ENCODE measurements at places on chromosomes 7 and 10. TPM values are rescaled to one million over a fixed set of nuclear protein-coding genes. Genes with fewer than 3 reads are reported as not detected.

DNA sequence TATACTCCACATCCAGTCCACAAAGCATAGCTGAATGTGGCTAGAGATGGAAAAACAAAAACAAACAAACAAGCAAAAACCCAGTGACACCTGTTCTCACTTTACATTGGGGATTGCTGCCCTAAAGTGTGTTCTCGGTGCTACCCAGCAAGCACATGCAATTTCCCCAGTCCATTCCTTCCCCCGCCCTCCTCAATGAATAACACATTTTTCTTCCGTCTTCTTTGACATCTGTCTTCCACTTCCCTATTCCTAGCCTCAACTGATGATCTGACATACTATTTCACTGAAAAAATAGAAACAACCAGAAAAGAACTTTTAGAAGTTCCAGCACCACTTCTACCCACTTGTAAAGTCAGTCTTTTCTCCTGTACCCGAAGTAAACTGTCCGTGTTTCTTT is 147.1 kb downstream of the MALRD1 start:
- no peaks in the 10 kb centered on the region for H3K36me3 ChIP-seq
- H3K27me3 ChIP-seq = no peaks in the 10 kb centered on the region
- H3K4me1 ChIP-seq = no peaks in the 10 kb centered on the region
- H3K4me3 ChIP-seq = no peak overlapping the region
- DNase-seq = no peak

- no peaks in the 10 kb centered on the region for H3K36me3 ChIP-seq
- no peak overlapping the region for H3K27ac ChIP-seq
- no peaks in the 10 kb centered on the region for H3K27me3 ChIP-seq
- no peak for DNase-seq
- no peak overlapping the region for H3K4me3 ChIP-seq
- H3K4me1 ChIP-seq = no peaks in the 10 kb centered on the region
Observed at GRCh38 chr7:90503367-90503766, 33.9 kb downstream of the PTTG1IP2 start.

Gene C7orf57
- total RNA-seq = not detected

Gene MRLN
- not detected for total RNA-seq

GRCh38 chr7:24328050-24328449 is 44.1 kb downstream of the NPY start:
- H3K4me3 ChIP-seq = no peak overlapping the region
- no peaks in the 10 kb centered on the region for H3K4me1 ChIP-seq
- no peaks in the 10 kb centered on the region for H3K36me3 ChIP-seq
- no peak overlapping the region for H3K27ac ChIP-seq
- DNase-seq = no peak
- no peaks in the 10 kb centered on the region for H3K27me3 ChIP-seq

DNA sequence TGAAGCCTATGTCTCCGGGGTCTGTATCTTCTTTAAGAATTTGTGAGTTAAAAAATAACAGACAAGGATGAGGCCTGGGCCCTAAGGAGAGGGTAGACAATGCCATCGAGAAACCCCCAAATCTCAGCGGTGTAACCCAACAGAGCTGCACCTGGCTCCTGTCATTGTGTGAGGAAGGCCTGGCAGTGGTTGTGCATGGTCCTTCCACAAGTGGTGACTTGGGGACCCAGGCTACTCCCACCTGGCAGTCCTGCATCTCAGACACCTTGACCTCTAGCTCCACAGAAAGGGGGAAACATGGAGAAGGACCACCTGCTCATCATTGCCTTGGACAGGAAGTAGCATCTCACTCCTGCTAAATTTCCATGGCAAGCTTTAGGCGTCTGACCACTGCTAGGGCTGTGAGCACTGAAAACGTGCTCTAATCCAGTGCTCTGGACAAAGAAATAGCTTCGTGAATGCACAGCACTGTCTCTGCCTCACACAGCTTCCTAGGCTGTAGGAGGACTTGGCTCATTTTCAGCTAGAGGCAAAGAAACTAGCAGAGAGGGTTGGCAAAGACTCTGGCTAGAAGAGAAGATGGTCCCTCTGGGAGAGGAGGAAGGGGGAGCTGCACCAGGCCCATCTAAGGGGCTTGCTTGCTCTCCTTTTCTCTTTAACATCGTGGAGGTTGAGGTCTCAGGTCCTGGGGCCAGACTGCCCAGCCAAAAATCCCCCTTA is 273.9 kb upstream of the ZMIZ1 start:
- no peaks in the 10 kb centered on the region for H3K4me1 ChIP-seq
- H3K27me3 ChIP-seq = peaks cover 50% of the 10 kb centered on the region
- no peak for DNase-seq
- H3K27ac ChIP-seq = no peak overlapping the region

GRCh38 chr7:87213252-87213651 is 6.3 kb downstream of the TMEM243 start:
- no peak overlapping the region for H3K4me3 ChIP-seq
- H3K27ac ChIP-seq = no peak overlapping the region
- no peak for DNase-seq
- no peaks in the 10 kb centered on the region for H3K36me3 ChIP-seq
- no peaks in the 10 kb centered on the region for H3K4me1 ChIP-seq
- H3K27me3 ChIP-seq = no peaks in the 10 kb centered on the region

DNA sequence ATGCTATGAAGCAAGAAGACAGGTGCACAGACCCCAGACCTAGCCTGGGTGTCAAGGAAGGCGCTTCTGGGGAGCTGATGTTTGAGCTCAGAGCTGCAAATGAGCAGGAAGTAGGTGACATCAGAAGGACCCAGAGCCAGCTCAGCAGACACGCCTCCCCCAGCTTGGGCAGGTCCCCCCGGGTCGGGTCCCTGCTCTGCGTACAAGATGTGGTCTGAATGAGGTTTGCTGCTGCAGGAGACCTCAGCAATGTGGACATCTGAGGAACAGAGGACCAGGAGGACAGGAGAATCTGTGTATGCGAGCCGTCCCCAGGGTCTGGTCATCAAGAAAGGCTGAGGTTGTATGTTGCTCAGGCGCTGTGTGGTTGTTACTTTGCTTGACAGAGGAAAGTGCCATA is 51.8 kb downstream of the TACC2 start:
- no peak for DNase-seq
- H3K36me3 ChIP-seq = no peaks in the 10 kb centered on the region
- H3K27ac ChIP-seq = no peak overlapping the region
- H3K27me3 ChIP-seq = peaks cover 38% of the 10 kb centered on the region

DNA sequence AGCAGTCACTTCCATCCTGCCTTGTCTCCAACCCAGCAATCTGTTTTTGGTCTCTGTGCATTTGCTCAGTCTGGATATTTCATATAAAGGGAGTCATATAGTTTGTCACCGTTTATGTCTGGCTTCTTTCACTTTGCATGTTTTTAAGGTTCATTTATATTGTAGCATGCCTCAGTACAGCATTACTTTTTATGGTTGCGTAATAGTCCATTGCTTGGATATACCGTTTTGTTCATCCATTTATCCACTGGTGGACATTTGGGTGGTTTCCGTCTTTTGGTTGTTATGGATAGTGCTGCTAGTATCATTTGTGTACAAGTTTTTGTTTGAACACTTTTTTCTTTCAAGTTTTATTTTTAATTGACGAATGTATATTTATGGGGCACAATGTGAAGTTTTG is 18.2 kb downstream of the TBC1D12 start:
- no peaks in the 10 kb centered on the region for H3K4me1 ChIP-seq
- no peak for DNase-seq
- no peak overlapping the region for H3K27ac ChIP-seq
- no peaks in the 10 kb centered on the region for H3K36me3 ChIP-seq

DNA sequence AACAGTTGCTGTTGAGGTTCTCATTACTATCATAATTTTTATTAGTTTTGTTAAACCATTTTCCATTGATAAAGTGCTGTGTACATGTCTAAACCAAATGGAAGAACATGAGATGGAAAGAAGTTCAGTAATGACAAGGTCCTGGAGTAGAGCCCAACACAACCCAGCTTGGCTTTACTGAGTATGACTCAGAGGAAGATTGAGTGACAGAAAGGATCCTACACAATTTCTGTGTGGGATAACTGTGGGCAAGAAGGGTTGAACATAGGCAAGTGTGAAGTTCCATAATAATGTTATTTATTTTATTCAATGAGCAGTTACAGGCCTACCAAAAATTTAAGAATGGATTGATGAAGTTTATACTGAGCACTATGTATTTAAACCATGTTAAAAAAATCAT is 15.9 kb downstream of the PRKG1 start:
- H3K27ac ChIP-seq = no peak overlapping the region
- H3K4me1 ChIP-seq = no peaks in the 10 kb centered on the region
- no peak overlapping the region for H3K4me3 ChIP-seq

DNA sequence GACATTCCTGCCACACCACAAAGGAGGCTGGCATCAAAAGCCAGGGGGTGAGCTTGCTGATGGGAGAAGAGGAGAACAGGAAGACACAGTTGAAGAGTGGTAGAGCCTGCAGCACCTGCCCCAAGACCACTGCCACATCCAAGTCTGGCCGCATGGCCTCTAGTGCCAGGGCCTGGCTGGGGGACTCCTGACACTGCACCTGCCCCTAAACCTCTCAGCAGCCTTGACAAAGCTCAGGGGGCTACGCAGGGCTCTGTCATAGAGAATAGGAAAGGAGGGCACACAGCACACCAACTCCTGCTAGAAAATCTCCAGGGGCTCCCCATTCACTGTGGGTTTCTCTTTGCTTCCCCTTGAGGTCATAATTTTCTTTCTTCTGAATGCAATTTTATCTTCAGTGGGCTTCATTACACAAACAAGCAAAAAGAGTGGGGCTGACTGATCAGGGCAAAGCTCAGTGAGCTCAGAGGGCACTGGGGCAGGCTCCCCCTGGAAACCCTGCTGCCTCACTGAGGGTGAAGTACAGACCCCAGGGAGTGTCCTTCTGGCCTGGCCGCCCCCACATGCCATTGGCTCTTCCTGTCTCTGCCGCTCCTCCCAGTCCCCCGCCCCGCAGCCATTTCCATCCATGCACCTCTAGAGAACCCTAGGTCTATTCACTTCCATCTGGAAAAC is 37.2 kb downstream of the VOPP1 start:
- no peak for DNase-seq
- no peak overlapping the region for H3K27ac ChIP-seq
- H3K36me3 ChIP-seq = no peaks in the 10 kb centered on the region
- no peak overlapping the region for H3K4me3 ChIP-seq

DNA sequence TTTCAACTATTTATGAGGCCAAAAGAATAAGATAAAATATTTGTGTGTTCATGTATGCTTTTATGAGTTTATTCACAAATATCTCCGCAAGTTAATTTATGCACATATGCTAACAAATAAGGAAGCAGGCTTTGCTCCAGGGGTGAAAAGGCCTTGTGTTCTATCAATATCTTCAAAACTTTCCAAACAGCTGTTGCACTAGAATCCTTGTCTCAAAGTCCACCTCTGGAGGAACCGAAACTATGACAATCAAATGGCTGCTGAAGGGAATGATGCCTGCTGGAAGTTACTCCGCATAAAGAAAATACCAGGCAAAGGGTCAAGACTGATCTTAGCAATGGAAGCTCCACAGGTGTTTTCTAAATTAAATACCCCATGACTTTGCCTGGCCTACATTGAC is 145.0 kb upstream of the GHITM start:
- H3K36me3 ChIP-seq = no peaks in the 10 kb centered on the region
- no peak overlapping the region for H3K4me3 ChIP-seq
- H3K27me3 ChIP-seq = no peaks in the 10 kb centered on the region
- DNase-seq = no peak

Gene ZNF488
- total RNA-seq = 0.07 TPM

DNA sequence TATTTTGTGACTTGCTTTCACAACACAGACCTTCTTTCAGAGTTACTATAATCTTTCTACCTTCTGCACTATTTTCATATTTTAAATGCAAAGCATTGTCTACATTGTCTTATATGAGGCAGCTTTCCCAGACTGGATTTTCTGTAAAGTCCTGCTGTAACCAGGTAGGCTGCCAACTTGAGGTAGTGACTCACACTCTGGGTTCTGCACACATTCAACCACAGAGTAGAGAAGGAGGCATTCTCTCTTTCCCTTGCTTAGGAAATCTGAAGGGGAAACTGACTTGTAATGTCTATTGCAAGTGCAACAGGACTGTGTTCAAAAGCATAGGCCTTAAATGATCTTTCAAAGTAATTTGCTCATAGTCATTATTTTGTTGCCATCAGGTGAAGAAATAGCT is 461.4 kb downstream of the GRM8 start:
- H3K4me1 ChIP-seq = no peaks in the 10 kb centered on the region
- no peak overlapping the region for H3K27ac ChIP-seq
- no peaks in the 10 kb centered on the region for H3K36me3 ChIP-seq
- H3K4me3 ChIP-seq = no peak overlapping the region
- H3K27me3 ChIP-seq = no peaks in the 10 kb centered on the region

GRCh38 chr10:79473496-79474095 is 28.2 kb upstream of the ZCCHC24 start:
- peaks cover 3% of the 10 kb centered on the region for H3K4me1 ChIP-seq
- H3K27ac ChIP-seq = no peak overlapping the region
- H3K4me3 ChIP-seq = no peak overlapping the region
- no peaks in the 10 kb centered on the region for H3K27me3 ChIP-seq
- no peaks in the 10 kb centered on the region for H3K36me3 ChIP-seq

DNA sequence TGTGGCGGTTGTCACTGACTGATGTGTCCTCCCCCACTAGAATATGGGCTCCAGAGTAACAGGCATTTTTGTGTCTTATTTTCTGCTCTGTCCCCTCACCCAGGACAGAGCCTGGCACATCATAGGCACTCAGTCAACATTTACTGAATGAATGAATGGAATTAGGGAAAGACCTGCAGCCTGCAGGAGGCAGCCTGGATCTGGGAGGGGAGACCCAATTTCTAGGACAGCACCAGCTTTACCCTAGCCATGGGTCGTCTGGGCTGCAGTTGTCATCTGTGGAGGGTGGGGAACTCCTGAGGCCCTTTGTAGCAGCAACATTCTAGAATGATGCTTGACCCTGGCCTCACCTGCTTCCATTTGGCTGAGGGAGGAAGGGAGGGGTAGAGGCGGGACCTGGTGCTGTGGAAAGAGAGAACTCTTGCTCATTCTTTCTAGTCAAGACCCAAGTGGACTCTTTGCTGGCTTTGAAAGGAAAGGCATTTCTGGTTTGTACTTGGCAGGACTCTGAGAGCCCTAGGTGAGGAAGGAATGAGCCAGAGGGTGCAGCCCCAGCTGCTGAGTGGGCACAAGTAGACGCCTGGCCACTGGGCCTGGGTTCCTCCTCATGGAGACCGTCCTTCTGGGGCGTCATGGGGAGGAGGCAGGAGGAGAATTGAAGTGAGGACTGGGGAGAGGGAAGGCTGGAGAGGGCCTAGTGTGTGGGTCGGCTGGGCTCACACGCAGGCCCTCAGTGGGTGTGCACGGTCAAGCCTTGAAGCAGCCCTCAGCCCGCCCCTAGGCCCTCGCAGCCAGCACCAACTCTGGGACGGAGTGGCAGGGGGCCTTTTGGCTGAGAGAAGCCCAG is 8.9 kb downstream of the FGF8 start:
- peaks cover 20% of the 10 kb centered on the region for H3K27me3 ChIP-seq
- no peak overlapping the region for H3K27ac ChIP-seq
- no peak for DNase-seq
- no peaks in the 10 kb centered on the region for H3K36me3 ChIP-seq

Data from K562 (cell line).